Suppressor macrophage treated with lipopolysaccharide for 1 hour (primary cell): ENCODE measurements at places on chromosomes 12 and 14.

- no peak for DNase-seq
Observed at GRCh38 chr14:76583805-76584204, 177.5 kb upstream of the VASH1 start.

DNA sequence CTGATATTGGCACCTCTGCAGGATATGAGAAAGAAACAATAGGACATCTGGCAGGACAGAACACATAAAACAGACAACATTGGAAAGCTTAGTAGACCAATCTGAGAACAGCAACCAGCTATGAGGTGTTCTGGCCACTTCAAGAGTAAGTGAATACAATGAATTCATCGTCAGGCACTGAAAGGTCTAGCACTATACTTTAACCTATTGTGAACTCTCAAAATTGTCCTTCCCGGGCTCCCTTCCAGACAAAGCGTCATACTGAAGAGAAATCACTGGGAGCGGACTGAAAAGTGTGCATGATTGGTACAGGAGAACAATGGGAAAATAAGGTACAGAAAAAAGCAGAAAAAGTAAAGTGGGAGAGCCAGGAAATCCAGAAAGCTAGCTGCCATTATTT is 75.8 kb downstream of the LRP6 start:
- DNase-seq, result no peak

DNA sequence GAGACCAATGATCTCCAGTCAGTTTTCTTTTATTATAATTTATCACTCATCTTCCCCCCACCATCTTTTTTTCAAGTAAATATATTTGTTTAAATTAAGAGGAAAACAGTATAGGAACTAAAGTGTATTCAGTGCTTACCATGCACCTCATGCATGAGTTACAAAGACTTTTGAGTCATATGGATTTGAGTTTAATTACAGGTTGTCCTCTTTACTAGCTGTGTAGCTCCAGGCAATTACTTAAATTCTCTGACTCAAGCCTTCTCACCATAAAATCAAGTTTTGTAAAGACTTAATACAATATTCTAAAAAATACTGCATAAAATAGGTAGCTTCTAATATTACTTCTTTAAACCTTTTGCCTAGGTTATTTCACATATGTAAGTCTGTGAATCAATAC is 251.3 kb downstream of the SLC16A7 start:
- no peak for DNase-seq

DNA sequence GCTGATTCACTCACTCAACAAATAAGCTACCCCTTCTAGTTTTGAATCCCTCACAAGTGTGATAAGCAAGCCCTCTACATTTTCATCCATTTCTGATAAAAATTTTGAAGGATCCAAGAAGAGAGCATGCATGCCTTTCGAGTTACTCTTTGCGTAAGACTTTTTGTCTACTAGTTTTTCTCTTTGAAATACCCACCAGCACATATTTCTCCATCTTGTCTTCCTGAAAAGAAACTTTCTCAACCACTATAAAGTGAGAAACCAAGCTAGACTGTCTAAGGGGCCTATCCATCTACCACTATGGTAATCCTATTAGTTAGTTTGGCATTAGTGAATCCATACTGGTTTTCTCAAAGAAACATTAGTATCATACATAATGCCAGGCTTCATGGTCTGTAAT is 56.9 kb downstream of the PARP11 start:
- DNase-seq, result no peak
